ENCODE measurements at places on chromosomes 7 and 10. TPM values are rescaled to one million over a fixed set of nuclear protein-coding genes. Genes with fewer than 3 reads are reported as not detected.

DNA sequence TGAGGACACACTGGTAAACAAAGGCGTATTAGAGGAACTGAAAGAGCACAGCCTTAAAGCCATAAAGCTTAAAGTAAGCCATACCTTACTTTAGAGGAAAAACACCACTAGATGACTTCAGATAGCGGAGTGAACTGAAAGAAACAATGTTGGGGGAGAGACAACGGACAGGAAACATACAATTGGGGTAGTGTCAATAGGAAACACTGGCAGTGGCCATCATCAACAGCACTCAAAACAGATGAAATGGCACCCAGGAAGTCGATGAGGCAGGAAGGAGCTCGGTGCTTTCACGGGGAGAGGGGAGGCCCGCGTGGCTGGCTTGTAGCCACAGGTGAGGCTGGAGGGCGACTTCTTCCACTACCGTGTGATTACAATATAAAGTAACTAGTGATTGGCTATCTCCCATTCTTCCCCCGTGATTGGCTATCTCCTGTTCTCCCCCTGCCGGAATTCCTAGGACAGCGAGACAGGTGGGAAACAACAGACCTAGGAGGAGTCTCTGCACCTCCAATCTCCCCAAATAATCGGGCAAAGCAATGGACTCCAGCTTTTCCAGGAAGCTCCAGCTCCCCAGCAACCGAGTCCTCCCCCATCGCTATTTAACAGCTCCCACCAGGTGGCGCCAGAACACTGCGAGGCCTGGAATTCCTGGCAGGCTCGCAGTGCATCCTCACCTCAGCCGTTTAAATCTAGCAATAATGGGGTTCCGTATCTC lies 2.4 kb upstream of the TAS2R38 start:
- no peaks in the 10 kb centered on the region for H3K36me3 ChIP-seq
- peaks cover 12% of the 10 kb centered on the region for H3K4me1 ChIP-seq
- DNase-seq = no peak
- peak overlapping the region; percentile 56 for H3K4me3 ChIP-seq
- H3K27me3 ChIP-seq = no peaks in the 10 kb centered on the region
- peak overlapping the region; percentile 24 for H3K27ac ChIP-seq

Gene HOXA3
- 0.84 TPM for polyA plus RNA-seq

GRCh38 chr10:133523631-133524203 lies 3.4 kb upstream of the CYP2E1 start:
- H3K27ac ChIP-seq = no peak overlapping the region
- peaks cover 4% of the 10 kb centered on the region for H3K4me1 ChIP-seq
- H3K36me3 ChIP-seq = no peaks in the 10 kb centered on the region
- peak; percentile 17 for DNase-seq
- H3K4me3 ChIP-seq = no peak overlapping the region

DNA sequence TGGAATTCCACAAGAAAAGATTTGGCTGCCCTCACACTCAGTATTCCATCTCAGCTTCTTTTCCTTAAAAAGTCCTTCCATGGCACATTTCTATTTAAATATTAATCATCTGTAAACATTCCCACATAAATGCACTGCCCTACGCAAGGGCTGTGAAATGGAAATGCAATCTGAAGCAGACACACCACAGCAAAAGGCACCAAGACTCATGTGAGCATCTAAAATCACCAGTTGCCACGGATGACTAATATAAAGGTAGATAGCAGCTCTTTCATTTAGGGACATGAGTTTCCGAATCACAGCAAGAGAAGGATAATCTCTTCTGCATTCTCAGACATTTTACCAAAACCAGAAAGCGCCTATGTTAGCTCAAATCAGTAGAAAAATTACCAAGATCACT lies 31.6 kb downstream of the COA1 start:
- peaks cover 30% of the 10 kb centered on the region for H3K4me1 ChIP-seq
- H3K27ac ChIP-seq = no peak overlapping the region
- H3K4me3 ChIP-seq = no peak overlapping the region
- DNase-seq = no peak

GRCh38 chr10:52128056-52128683 lies 185.9 kb upstream of the DKK1 start:
- no peaks in the 10 kb centered on the region for H3K36me3 ChIP-seq
- H3K4me3 ChIP-seq = no peak overlapping the region
- DNase-seq = no peak
- no peaks in the 10 kb centered on the region for H3K4me1 ChIP-seq

Gene RHOBTB1
- polyA plus RNA-seq = 5.5 TPM
